ENCODE measurements at places on chromosomes 11 and 22. TPM values are rescaled to one million over a fixed set of nuclear protein-coding genes. Genes with fewer than 3 reads are reported as not detected.
A peak's percentile ranks its signal among the peaks of the same experiment; 100 is the strongest.

The NUP98 gene
- total RNA-seq: 79.3 TPM

The UFD1 gene
- total RNA-seq: 55.2 TPM

DNA sequence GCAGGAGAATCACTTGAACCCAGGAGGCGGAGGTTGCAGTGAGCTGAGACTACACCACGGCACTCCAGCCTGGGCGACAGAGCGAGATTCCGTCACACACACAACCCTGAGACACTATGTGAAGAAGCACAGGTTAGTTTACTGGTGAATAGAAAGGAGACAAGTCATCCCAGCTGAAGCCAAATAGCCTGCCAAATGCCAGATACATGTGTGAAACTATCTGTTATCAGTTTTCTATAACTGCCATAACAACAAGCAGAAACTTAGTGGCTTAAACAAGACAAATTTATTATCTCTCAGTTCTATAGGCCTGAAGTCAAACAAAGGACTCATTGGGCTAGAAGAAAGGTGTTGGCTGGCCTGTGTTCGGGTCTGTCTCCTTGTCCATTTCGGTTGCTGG, 88.0 kb upstream of the CHRM4 start:
- no peaks in the 10 kb centered on the region for H3K27me3 ChIP-seq
- no peak overlapping the region for H3K4me3 ChIP-seq
- H3K27ac ChIP-seq: no peak overlapping the region
- DNase-seq: no peak
- H3K36me3 ChIP-seq: no peaks in the 10 kb centered on the region

DNA sequence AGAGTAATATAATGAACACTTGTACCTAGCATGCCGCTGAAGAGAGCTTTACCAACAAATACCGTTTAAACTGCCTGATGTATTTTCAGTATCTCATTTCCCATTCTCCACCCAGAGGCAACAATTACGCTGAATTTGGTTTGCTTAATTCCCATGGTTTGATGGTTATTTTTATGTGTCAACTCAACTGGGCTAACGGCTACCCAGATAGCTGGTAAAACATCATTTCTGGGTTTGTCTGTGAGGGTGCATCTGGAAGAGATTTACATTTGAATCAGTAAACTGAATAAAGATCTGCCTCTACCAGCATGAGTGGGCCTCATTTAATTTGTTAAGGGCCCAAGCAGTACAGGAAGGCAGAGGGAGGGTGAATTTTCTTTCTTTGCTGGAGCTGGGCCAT, 377.9 kb downstream of the DYNC2H1 start:
- no peak overlapping the region for H3K4me3 ChIP-seq
- H3K27me3 ChIP-seq: no peaks in the 10 kb centered on the region
- H3K4me1 ChIP-seq: no peaks in the 10 kb centered on the region
- H3K36me3 ChIP-seq: no peaks in the 10 kb centered on the region

DNA sequence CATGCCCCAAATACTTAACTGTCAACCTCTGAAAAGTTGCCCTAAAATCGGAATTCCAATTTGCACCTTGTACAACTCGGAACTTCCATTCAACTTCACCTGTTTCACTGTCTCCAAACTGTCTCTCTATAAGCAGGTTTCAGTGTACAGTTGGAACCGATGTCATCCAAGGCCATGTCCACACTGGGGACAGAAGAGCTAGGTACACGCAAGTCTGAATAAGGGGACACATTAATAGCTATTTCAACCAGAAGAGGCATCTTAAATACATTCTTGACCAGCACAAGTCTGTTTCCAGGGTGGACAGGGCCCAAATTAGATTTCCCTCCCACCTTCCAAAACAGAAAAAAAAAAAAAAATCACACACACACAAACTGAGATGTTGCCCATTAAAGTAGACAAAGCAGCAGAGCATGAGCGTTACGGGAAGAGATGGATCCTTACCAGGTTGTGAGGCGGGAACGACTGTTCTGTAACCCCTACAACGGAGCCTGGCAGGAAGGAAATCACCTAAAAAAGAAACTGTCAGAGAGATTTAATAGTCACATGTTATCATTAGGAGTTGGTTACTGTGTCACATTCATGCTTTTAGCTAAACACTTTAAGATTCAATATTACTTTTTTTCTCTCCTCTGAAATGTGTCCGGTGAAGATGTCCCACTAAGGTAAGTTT, 1.7 kb downstream of the CREBZF start:
- peaks cover 37% of the 10 kb centered on the region for H3K4me1 ChIP-seq
- no peaks in the 10 kb centered on the region for H3K27me3 ChIP-seq
- peak overlapping the region; percentile 99 for H3K27ac ChIP-seq

DNA sequence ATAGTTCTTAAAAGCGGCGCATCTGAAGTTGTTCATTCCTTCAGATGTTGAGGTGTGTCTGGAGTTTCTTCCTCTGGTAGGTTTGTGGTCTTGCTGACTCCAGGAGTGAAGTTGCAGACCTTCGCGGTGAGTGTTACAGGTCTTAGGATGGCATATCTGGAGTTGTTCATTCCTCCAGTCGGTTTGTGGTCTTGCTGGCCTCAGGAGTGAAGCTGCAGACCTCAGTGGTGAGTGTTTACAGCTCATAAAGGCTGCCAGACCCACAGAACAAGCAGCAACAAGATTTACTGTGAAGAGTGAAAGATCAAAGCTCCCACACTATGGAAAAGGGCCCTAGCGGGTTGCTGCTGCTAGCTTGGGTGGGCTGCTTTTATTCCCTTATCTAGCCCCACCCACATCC, 201.7 kb upstream of the PDGFD start:
- no peaks in the 10 kb centered on the region for H3K36me3 ChIP-seq
- DNase-seq: no peak
- no peaks in the 10 kb centered on the region for H3K27me3 ChIP-seq
- no peaks in the 10 kb centered on the region for H3K4me1 ChIP-seq
- no peak overlapping the region for H3K27ac ChIP-seq

GRCh38 chr22:50209893-50210292, 9.1 kb downstream of the SELENOO start:
- peak; percentile 75 for DNase-seq
- no peaks in the 10 kb centered on the region for H3K4me1 ChIP-seq
- no peak overlapping the region for H3K27ac ChIP-seq
- H3K36me3 ChIP-seq: 0 out of 2 replicates have a peak, but pooled peaks cover 15% of the 10 kb centered on the region
- H3K4me3 ChIP-seq: no peak overlapping the region
- H3K27me3 ChIP-seq: no peaks in the 10 kb centered on the region

DNA sequence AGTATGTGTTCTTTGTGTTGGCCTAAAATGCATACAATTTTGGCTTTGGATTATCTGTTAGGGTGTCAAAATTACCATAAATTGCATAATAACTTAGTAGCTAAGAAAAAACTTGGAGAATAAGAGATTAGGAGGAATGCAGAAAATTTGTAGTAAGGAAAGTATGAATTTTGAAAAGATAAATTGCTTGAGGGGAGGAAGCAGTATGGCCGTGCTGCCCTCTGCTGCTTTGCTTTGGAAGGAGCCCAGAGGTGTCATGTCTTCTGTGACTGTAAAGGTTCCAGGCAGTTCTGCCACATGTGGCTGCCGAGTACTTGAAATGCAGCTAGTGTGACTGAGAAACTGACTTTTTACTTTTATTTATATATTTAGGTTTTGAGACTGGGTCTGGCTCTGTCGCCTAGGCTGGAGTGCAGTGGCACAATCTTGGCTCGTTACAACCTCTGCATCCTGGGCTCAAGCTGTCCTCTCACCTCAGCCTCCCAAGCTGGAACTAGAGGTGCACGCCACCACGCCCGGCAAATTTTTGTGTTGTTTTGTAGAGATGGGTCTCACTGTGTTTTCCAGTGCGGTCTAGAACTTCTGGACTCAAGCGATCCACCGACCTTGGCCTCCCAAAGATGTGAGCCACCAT, 1.8 kb downstream of the ADSL start:
- DNase-seq: peak; percentile 83
- H3K4me1 ChIP-seq: peaks cover 15% of the 10 kb centered on the region
- H3K4me3 ChIP-seq: peak overlapping the region; percentile 96
- peak overlapping the region; percentile 74 for H3K27ac ChIP-seq
- H3K27me3 ChIP-seq: no peaks in the 10 kb centered on the region
- peaks cover 38% of the 10 kb centered on the region for H3K36me3 ChIP-seq

DNA sequence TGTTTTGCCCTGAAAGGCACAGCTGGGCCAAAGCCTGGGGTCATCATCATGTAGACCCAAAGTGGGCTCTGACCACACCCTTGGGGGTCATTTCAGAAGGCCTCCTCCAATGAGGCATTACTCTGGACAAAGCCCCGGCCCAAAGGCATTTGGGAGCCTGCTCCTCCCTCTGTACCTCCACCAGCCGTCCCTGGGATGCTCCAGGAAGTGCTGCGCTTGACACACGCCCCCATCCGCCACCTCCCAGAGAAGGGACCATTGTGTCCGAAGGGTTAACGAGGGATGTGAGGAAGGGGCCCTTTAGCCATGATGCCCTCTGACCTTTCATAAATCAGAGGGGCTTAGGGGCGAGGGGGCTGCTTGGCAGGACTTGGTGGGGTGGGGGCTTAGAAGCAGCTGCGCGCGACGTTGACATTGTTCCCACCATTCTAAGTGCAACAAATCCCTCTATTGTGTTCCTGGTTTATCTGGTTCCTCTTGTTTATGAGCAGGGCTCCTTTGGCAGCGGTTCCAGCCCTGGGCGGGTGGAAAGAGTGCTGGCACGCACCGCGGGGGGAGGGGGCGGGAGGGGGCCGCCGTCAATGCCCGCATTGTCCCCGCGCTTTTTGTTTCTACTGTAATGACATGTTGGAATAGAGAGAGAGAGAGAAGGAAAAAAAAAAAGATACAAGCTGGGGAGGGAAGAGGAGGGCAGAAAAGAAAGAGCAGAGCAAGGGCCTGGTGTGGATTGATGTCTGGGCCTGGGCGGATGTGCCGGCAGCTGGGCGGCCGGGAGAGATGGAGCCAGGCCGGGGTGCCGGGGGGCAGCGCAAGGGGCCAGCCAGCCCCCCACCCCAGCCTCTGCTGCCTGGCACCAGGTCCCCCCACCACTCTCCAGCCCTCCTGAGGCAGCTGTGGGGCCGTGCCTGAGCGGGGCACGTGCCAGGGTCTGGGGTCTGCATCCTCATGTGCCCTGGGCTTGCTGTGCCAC, 32.1 kb upstream of the SOX10 start:
- H3K36me3 ChIP-seq: no peaks in the 10 kb centered on the region
- no peak overlapping the region for H3K27ac ChIP-seq
- no peaks in the 10 kb centered on the region for H3K27me3 ChIP-seq
- no peak overlapping the region for H3K4me3 ChIP-seq
- H3K4me1 ChIP-seq: peaks cover 4% of the 10 kb centered on the region
- DNase-seq: peak; percentile 38

- H3K4me1 ChIP-seq: no peaks in the 10 kb centered on the region
- H3K27me3 ChIP-seq: no peaks in the 10 kb centered on the region
- no peak overlapping the region for H3K4me3 ChIP-seq
- no peak overlapping the region for H3K27ac ChIP-seq
- DNase-seq: no peak
- H3K36me3 ChIP-seq: no peaks in the 10 kb centered on the region
Measured at GRCh38 chr11:110029714-110030113, 63.5 kb upstream of the ZC3H12C start.

- no peaks in the 10 kb centered on the region for H3K27me3 ChIP-seq
- H3K36me3 ChIP-seq: no peaks in the 10 kb centered on the region
- no peak overlapping the region for H3K4me3 ChIP-seq
- peak overlapping the region; percentile 59 for H3K27ac ChIP-seq
Measured at GRCh38 chr11:64208086-64208795, 1.7 kb downstream of the FERMT3 start.

GRCh38 chr11:71301858-71302533, 49.6 kb upstream of the SHANK2 start:
- no peaks in the 10 kb centered on the region for H3K36me3 ChIP-seq
- no peak overlapping the region for H3K4me3 ChIP-seq
- H3K4me1 ChIP-seq: peaks cover 22% of the 10 kb centered on the region
- H3K27me3 ChIP-seq: no peaks in the 10 kb centered on the region
- DNase-seq: no peak

DNA sequence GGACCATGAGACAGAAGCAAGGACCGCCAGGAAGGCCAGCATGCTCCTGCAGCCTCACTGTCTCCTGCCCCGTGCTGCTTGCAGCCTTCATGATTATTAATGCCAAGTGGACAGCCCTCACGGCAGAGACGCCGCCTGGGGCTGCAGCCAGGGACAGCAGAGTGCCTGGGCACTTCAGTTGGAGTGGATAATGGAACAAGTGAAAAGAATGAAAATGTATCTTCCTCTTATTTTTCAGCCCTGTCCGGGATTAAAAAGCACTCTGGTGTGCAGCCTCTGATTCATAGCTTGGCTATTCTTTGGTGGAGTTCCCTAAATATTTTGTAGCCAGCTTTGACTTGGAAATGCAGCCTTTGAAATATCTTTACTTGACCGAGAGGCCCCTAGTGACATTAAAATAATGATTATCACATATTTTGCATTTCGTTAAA, 1404.2 kb downstream of the BRD1 start:
- H3K4me3 ChIP-seq: 0 out of 2 replicates have a peak overlapping the region, but pooled peaks have one; percentile 7
- H3K27ac ChIP-seq: peak overlapping the region; percentile 23
- peaks cover 25% of the 10 kb centered on the region for H3K4me1 ChIP-seq
- H3K36me3 ChIP-seq: no peaks in the 10 kb centered on the region
- peak; percentile 68 for DNase-seq

DNA sequence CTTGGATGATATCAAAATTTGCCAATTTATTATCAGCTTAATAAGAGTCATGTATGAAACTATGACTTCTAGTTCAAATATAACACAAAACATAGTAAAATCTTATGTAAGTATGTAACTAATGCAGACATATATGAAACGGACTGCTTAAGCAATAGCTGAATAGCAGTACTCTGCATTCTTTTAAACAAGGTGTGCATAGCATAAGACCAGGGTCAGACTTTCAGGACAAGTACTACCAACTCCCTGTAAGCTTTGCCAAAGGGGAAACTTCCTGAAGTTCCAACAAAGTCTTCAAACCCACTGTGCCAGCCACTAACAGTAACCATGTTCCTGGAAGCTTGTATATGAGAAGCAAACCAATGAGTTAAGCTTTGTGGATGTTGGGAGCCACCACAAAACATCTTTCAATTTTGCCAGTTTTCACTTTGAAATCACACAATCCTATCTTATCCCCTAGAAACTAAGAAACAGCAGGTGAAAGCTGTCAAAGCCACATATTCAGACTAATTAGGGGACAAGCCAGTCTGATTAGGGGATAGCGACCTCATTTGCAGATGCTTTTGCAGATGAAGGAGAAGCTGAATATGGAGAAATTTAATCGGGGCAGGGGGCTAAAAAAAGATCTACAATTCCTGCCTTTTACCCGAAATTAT, 13.3 kb downstream of the RBFOX2 start:
- DNase-seq: no peak
- no peaks in the 10 kb centered on the region for H3K27me3 ChIP-seq
- H3K27ac ChIP-seq: peak overlapping the region; percentile 39
- peaks cover 58% of the 10 kb centered on the region for H3K4me1 ChIP-seq

DNA sequence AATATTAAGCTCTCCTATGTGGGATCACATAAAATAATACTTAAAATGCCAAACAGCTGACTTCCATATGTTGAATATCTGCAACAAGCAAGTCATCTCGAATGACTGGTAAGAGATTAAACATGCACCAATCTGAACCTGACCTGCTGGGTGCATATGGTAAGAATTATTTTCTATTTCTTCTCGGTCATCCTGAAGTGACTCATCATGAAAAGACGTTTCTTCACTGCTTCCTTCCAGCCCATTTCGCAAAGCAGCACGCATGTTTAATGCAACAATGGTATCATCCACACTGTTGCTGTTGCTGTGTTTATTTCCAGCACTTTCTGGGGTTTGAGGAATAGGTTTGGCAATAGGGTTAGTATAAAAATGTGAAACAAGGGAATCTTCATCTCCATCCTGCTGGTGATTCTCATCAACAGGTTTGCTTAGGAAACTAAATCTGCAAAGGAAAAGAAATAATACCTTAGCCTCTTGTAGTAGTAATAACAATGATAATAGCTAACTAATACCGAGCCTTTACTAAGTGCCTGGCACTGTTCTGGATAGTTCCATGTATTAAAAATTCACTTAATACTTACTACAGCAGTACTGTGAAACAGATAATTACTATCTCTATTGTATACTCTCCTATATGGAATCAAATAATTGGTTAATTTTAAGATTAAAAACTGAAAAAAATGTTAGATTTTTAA, 52.0 kb upstream of the CHRNA10 start:
- peak; percentile 98 for DNase-seq
- peak overlapping the region; percentile 93 for H3K27ac ChIP-seq
- H3K4me3 ChIP-seq: peak overlapping the region; percentile 26
- peaks cover 60% of the 10 kb centered on the region for H3K36me3 ChIP-seq
- H3K27me3 ChIP-seq: no peaks in the 10 kb centered on the region
